ENCODE measurements at places on chromosomes 7 and 10.

- no peak for DNase-seq
Observed at GRCh38 chr10:102743078-102743587, 615 bp upstream of the WBP1L start.

GRCh38 chr10:88095223-88095721, 231.8 kb downstream of the PTEN start:
- no peak for DNase-seq

GRCh38 chr7:38723327-38723726, 92.2 kb upstream of the AMPH start:
- DNase-seq = no peak

DNA sequence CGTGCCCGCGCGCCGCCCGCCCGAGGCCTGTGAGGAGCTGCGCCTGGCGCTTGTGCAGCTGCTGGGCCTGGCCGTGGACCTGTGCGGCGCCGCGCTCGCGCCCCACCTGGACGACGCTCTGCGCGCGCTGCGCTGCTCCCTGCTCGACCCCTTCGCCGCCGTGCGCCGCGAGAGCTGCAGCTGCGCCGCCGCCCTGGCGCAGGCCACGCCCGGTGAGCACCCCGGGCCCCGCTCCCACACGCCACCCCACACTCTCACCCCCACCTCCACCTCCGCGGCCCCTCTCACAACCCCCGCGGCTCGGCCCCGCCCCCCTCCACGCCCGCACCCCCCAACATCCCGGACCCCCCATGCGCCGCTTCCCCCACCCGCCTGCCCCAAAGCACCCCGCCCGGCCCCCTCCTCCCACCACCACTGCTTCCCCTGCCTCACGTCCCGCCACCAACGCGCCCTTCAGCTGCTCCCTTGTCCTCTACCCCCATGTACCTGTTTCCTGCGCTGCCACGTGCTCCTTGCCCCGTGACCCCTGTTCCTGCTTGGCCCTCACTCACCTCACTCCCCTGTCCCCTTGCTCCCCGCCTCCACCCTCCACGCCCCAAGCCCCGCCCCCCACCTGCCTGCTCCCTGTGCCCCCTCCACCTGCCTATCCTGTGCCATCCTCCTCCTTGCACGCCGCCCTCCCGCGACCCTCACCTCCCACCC, at the start of gene PRKAR1B:
Gene PRKAR1B (minus strand): TSS at position 178 of the 702 bp plus-strand sequence. CDS start 15,776 bp downstream, outside the sequence.
- peak; percentile 48 for DNase-seq

DNA sequence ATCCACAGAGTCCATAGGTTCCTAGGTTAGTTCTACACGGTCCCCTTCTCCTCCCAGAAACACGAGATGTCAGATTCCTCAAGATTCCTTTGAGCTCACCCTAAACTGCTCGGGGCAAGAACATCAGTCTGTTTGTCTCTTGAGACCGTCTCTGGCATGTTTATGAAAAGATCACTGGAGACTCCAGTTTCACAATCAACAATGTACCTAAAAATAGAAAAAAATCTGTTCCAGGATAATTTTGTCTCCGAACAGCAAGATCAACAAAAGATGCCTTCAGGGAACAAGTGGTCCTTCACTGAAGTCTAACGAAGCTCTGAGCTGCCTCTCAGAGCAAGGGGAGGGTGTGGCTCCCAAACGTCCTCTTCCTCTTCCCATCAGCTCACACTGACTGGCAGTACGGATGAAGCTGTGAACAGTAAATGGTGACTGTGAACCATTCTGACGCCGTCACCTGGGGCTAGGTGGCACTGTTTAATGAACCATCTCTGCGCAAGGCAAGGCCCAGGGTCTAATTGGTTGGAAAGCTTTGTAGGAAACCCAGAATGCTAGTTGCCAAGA, 156.2 kb upstream of the LYZL1 start:
- DNase-seq = no peak

DNA sequence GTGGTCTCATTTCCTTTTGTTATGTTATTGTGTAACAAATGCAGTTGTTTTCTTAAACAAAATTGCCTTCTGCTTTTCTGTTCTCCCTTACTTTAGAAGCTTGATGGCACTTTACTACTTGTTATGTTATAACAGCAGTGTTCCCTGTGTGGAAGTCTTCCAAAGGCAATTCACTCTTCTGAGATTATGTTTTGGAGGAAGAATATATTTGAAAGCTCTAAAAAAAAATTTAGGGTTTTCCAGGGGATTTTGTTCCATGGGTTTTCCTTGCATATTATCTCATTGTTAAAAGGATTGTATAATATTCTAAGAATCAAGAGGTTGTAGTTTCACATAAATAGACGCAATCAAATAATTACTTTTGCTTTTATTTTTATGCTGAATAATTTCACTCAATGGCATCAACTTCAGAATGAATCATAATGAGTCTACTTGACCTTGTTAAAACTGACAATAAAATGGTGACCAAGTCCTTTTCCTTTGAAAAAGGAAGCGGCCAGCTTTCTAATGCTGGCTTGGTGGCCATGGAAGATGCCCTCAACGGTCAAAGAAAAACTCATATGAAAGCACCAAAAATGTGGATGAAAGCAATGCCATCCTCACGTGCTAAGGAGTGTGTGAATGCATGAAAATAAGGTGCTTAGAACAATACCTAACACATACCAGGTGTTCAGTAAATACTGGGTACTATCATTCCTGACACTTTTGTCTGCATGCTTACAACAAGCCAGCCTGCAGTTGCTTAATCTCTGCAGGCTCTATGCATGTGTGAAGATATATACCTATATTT, 92.4 kb upstream of the KLF6 start:
- no peak for DNase-seq

DNA sequence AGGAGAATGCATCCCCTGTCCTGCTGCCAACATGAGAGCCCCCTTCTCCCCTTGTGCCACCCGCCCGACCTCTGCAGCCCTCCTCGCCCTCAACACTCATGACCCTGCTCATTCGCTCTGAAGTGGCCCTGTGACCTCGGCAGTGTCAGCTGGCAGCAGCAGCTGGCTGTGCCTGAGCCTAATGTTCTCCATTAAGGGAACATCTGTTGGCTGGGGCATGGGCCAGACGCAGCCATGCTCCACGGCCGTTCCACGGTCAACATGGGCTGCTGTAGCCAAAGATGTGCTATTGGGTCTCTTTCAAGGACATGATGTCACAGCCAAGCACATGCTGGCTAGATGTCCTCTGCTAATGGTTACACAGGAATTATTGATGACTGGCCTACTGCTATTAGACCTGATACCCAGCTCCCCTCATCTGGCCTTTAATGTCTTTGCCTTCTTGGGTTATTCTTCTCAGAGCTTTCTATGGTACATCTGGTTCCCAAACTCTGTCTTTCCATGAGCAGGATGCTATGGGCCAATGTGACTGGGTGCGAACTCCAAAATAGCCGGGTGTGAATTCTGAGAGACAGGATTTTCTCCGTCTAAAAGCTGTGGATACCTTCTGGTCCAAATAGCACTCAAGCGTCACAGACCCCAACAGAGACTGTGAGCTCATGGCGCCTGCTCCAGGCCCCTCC, 22.4 kb downstream of the ADCYAP1R1 start:
- no peak for DNase-seq

- no peak for DNase-seq
Observed at GRCh38 chr10:22621726-22622125, 92.7 kb downstream of the PIP4K2A start.

- no peak for DNase-seq
Observed at GRCh38 chr7:144649120-144649519, 186.7 kb downstream of the TPK1 start.

GRCh38 chr7:26900251-26900650, 35.9 kb upstream of the SKAP2 start:
- no peak for DNase-seq

GRCh38 chr7:36657036-36657660, 67.1 kb downstream of the AOAH start:
- no peak for DNase-seq

GRCh38 chr7:55065511-55066229, 46.9 kb downstream of the EGFR start:
- peak; percentile 16 for DNase-seq

- DNase-seq = no peak
Observed at GRCh38 chr7:6399351-6399750, 48.4 kb downstream of the DAGLB start.

GRCh38 chr10:79079490-79080355, 11.0 kb downstream of the ZMIZ1 start:
- DNase-seq = no peak

- peak; percentile 4 for DNase-seq
Observed at GRCh38 chr7:88566162-88566729, 193.3 kb upstream of the ZNF804B start.

GRCh38 chr7:138622841-138623240, 78.3 kb downstream of the SVOPL start:
- no peak for DNase-seq

- no peak for DNase-seq
Observed at GRCh38 chr7:55438085-55438756, 73.1 kb downstream of the LANCL2 start.

DNA sequence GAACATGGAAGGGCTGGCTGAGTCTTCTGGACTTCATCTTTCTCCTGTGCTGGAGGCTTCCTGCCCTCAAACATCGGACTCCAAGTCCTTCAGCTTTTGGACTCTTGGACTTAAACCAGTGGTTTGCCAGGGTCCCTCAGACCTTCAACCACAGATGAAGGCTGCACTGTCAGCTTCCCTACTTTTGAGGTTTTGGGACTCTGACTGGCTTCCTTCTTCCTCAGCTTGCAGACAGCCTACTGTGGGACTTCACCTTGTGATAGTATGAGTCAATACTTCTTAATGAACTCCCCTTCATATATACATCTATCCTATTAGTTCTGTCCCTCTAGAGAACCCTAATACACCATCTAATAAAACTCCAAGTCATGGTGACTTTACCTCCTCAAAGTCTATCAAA, 4.0 kb upstream of the CLEC5A start:
- DNase-seq = no peak

Data from nephron progenitor cell (in vitro differentiated cells).